ENCODE measurements at places on chromosomes 5 and 9. TPM values are rescaled to one million over a fixed set of nuclear protein-coding genes. Genes with fewer than 3 reads are reported as not detected.

Gene WDR41
- 12.9 TPM for total RNA-seq

DNA sequence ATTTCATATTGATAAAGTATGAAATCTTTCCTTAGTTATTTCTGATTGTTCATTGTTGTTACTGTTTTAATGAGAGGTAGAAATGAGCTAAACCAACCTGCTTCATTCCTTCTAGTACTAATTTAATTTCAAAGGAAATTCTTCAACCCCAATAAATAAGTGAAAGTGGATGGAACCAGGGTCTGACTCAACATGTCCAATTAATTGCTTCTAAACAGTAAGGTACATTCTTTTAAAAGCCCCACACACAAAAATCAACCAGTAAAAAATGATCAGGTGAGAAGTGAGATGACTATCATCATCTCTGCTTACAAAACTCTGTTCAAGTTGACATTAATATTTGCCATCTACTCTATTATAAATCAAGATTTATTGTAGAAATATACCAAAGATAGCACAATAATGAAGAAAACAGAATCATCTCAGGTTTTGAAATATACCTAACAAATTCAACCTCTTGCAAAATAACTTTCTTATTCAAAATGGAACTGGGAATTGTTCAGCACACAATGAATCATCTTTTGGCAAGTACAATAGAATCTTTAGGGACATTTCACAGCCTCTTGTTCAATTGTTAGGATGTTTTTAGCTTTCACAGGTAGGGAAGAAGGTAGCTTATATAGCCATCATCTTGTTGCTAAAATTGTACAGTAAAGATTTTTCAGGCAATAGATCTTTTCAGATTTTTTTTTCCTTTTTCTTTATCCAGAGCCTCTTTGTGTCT, 114.5 kb downstream of the RPS23 start:
- DNase-seq = no peak

Gene FGF18
- total RNA-seq = not detected

DNA sequence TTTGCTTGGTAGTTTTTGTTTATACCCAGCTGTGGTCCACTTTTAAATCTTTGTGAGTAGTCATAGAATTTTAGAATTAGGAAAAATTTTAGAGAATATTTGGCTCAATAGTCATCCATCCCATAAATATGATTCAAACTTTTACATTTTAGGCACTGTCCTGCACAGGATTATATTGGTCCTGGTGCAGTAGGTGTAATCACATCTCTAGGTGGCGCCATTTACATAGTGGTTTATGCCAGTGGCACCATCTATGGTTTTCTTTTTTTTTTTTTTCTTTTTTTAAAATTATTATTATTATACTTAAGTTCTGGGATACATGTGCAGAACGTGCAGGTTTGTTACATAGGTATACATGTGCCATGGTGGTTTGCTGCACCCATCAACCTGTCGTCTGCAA, 260.7 kb upstream of the KCNN2 start:
- no peak for DNase-seq

Gene PGM5
- not detected for total RNA-seq

GRCh38 chr5:55051357-55051756, 27.3 kb downstream of the GZMK start:
- no peak for DNase-seq

Gene GPX3
- total RNA-seq = 0.98 TPM

- DNase-seq = no peak
These were observed 61.6 kb upstream of the ERCC6L2 start for GRCh38 chr9:95813923-95814322.

DNA sequence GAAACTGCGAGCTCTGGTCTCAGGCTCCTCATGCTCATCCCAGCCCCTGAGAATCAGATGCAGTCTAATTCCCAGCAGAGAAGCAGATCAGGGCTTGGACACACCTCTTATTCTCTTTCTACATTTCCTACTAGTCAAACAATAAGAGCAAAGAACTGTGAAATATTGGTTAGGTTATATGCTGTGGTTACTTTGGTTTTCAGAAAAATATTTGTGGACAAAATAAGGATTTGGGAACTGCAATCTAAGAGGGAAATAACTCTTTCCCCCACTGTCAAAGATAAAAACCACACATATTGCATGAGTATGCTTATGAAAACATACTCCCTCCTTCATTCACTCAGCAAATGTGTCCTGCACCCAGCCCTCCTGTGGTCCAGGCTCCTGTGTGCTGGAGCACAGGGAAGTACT, 164.5 kb upstream of the S1PR3 start:
- no peak for DNase-seq

DNA sequence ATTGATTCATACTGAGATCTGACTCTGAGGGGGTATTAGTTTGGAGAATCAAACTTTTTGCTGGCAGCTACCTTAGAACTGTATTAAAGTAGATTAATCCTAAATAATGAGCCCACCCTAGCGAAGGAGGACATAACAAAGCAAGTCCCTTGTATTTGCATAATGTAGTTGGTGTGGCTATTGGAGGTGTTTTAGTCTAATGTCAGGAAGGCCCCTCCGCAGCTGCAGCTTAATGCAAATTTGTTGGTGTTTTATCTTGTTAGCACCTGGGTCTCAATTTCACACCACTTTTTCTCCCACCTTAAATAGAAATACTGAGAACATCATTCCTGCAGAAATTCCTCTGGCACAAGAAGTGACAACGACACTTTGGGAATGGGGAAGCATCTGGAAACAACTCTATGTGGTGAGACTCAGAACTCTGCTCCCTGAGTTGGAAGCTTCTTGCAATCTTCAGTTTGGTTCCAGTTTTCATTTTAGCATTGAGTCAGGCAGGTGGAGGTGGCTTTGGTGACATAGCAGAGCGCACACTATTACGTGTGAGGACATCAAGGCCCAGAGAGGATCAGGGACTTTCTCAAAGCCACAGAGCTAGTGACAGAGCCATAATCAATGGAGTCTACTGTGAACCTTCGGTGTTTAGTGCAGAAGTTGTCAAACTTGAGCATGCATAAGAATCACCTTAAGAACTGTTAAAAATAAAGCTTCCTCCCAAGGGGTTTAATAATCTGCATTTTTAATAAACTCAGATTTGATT, 33.9 kb downstream of the DOCK2 start:
- no peak for DNase-seq

- DNase-seq = no peak
These were observed 6.5 kb downstream of the UNC5A start for GRCh38 chr5:176816791-176817347.

Gene DNAJC18
- total RNA-seq = 3.4 TPM

Gene NIPAL4
- 1.2 TPM for total RNA-seq

Gene ETF1
- 137 TPM for total RNA-seq

DNA sequence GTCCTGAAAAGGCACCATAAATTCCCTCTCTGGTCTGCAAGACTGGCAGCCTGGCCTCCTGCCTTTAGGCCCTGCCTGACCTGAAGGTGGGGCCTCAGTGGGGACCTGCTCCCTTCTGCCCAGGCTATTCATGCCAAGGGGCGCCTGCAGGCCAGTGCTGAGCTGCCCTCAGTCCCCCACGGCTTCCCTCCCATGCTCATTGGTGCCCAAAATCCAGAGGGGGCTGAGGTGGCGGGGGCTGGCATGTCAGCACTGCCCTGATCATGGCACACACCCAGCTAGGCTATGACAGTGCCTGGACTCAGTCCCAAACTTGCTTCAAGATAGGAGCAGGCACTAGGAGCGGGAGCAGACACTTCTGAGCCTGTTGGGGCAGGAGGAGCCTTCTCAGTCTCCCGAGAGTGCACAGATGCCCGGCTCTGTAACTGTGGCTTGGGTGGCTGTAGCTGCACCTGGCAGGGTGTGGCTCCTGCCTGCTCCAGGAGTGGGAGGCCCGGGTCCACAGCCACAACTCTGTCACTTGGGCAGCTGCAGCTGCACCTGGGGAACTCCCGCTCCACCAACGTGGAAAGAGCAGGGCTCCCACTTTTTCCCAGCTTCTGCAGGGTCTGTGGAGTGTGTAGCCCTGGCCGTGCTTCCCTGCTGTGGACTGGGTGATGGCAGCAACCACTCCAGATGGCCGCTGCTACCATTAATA, 49.0 kb downstream of the NDUFAF2 start:
- no peak for DNase-seq

Gene TNFSF8
- total RNA-seq = 35.5 TPM

DNA sequence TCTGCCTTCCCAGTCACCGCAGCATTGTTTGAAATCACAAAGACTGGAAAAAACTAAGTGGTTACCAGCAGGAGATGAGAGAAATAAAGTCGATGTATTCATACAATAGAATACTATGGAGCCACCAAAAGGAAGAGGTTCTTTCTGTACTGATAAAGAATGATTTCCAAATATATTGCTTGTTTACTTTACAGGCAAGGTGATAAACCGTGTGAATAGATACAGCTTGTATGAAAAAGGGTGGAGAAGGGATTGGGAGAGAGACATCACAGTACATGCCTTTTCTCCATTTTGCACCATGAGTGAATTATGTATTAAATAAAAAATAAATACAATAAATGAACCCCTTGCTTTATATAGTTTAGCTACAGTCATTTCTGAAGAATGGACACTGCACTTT, 91.7 kb downstream of the RFK start:
- no peak for DNase-seq

Gene BTNL8
- not detected for total RNA-seq

Gene C9
- not detected for total RNA-seq

GRCh38 chr5:19977099-19977498, 10.9 kb downstream of the CDH18 start:
- DNase-seq = no peak

- DNase-seq = no peak
These were observed 22.9 kb downstream of the OLFM1 start for GRCh38 chr9:135110416-135110815.

GRCh38 chr9:127524373-127524772, 73.1 kb downstream of the LRSAM1 start:
- DNase-seq = no peak

DNA sequence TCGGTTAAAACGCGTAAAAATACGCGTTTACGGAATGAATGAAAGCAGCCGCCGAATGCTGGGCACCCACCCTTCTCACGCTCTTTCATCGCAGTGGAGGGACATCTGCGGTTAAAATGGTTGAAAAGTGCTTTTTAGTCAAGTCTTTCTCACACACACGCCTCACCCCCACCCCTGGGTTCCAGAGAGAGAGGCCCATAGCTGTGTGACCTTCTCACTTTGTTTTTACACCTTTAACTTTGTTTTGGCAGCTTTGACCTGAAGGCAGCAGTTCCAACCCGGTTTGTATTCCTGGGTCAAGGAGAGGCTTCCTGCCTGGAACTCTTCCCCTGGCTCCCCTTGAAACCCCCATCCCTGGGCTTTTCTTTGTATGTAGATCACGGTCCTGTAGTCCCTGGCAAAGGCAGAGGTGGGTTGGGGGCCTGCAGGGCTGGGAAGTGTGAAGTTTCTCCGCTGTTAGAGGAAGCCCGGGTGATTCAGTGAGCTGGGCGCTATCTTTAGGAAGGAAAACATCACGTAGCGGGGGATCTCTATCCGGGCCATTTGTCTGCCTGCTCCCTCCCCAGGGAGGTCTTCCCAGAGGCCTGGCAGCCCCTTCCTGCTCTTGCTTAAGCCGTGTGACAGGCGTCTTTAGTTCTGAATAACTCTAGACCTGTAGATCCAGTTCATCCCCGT, 29.6 kb downstream of the SPRY4 start:
- DNase-seq = no peak

DNA sequence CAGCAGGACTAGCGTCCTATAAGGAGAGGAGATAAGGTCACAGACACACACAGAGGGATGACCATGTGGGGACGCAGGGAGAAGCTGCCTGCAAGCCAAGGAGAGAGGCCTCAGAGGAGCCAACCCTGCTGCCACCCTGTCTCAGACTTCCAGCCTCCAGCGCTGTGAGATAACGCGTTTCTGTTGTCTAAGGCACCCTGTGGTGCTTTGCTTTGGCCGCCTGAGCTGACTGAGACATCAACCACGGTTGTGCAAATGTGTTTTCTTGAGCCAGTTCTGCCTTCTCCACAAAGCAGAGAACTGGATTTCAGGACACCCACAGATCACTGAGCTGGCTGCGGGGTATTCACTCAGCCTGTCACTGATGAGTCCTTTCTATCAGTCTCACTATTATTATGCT, 149.1 kb downstream of the NXNL2 start:
- no peak for DNase-seq

Gene ZFP37
- total RNA-seq = 0.45 TPM

Gene ITK
- 324 TPM for total RNA-seq

DNA sequence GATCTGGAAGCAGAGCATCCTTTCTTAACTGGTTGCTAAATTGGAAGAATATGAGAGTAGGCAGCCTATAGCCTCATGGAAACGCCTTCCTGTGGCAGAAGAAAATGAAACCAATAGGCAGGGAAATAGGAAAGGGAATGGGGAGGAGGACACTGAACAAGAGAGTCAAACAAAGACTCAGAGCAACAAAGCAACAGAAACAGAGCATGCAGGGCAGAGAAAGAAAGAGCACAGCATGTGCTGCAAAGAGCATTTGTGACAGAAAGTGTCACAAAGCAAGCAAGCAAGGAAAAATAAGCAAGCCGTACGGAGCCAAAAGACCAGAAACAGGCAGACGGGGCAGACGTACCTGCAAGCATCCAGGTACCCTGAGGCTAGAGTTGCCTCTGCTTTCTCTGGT, 123.1 kb downstream of the RAPGEF6 start:
- no peak for DNase-seq

DNA sequence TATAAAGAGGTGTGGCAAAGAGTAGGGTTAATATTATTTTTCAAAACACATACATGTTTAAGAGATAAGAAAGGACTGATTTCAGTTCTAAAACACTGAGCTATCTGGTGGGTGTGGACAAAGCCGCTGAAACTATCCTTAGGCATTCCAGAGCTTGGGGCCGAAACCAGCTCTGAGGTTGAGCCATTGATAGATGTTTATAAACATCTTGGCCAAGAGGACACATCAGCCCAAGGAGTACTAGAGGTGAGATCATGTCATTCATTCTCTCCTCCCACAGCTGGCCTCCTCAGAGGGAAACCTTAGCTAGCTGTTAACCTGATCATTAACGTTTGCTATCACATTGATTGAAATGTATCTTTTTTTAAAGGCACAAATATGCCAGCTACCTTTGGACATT, 89.9 kb downstream of the NLN start:
- no peak for DNase-seq

DNA sequence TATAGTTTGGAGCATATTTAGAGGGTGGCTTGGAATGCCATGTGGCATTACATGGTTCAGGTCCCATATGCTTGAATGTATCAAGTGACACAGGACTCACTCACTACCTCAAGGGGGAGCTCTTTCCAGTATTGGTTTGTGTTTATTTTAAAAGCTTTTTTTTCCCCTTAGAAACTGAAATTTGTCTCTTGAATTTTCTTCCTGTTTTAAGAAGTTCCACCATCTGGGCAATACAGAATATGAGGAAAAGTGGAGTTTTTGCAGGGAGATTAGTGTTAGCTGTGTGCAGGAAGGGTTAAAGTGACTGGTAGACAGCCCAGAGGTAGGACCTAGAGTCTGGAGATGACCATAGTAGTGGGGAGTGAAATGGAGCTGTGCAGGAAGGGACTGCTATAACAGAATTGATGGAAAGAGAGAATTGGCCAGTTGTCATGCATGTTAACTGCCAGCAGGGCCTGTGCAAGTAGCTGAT, 36.6 kb downstream of the CTNNA1 start:
- peak; percentile 42 for DNase-seq

Gene MARVELD2
- not detected for total RNA-seq

Gene IL3
- 1.3 TPM for total RNA-seq

Measured in naive thymus-derived CD4-positive, alpha-beta T cell (primary cell).